SJCRH30 (cell line): ENCODE measurements at places on chromosomes 16 and 17. TPM values are rescaled to one million over a fixed set of nuclear protein-coding genes. Genes with fewer than 3 reads are reported as not detected.

CD300H gene
- not detected in 2 replicates for total RNA-seq

- no peak for DNase-seq
Measured at GRCh38 chr16:86725401-86725800, 147.1 kb downstream of the FOXL1 start.

PTX4 gene
- total RNA-seq: not detected in 2 replicates

- DNase-seq: no peak
Measured at GRCh38 chr16:75092777-75093176, 23.8 kb downstream of the LDHD start.

DNA sequence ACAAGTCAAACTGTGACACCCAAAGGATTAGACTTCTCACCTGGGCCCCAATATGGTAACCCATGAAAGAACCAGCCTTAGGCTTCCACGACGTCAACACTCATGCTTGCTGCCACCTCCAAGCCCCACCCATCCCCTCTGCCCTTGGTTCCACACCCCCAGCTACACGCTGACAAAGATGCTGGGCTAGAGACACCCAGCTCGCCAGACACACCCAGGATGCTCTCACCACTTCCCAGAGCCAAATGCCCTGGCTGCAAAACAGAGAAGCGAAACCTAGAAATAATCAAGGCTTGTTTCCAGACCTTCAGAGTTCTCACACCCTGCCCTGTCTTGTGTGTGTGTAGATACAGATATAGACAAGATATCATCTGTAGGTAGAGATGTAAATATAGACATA is 26.0 kb upstream of the ADCY9 start:
- no peak for DNase-seq

DNA sequence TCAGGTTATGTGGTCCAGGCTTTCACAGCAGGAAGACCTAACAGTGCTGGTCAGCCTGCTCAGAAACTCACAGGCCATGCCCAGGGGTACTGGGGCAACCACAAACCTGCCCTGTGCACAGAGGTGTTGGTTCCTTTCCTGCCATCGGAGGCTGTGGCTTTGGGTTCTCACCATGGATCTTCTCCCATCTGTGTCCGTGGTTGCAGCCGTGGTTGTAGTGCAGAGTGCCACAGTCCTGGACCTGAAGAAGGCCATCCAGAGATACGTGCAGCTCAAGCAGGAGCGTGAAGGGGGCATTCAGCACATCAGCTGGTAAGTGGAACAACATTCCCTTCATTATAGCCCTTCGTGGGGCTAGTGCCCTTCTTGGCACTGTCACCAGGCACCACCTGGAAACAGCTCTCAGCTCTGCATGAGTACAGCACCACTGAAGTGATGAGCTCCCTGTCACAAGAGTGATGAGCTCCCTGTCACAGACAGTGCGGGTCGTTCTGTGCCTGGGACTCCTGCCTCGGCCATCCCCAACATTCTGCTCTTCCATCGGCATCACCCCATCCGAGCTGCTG is 2.0 kb downstream of the SNRNP25 start:
- no peak for DNase-seq

- DNase-seq: peak; percentile 8
Measured at GRCh38 chr16:20181416-20181815, 107.7 kb upstream of the GPR139 start.

GRCh38 chr16:87877942-87878507 is 8.7 kb upstream of the SLC7A5 start:
- no peak for DNase-seq

DNA sequence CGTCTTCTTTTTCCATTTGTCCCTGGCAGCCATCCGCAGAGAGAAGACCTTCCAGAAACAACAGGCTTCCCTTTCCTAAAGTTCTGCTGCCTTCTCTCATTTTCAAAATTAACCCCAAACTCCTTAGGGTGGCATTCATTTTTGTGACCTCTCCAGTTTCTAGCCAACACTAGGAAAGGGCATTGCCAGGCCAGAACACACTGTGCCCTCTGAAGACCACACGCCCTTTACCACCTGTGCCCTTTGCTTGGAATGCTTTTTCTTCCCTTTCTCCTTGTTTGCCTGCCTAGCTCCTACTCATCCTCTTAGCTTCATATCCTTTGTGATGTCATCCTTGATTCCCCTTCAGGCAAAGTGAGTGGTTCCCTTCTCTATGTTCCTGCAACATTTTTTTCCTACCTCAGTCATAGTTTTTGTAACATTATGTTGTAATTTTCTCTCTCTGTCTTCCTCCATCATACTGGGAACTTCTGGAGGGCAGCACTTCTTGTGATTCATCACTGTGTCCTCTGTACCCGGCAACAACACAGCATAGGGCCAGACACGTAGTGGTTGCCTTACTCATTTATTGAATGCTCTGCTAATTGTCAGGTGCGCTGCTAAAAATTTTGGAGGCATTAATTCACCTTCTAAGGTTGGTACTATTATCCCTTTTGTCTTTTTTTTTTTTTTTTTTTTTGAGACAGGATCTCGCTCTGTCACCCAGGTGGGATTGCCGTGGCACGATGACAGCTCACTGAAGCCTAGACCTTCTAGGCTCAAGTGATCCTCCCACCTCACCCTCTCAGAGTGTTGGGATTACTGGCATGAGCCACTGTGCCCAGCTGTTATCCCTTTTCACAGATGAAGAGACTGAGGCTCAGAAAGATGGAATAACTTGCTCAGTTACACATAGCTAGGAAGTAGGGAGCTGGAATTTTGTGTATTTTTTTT is 1.0 kb downstream of the KAT8 start:
- no peak for DNase-seq

SCNN1G gene
- not detected in 2 replicates for total RNA-seq

- DNase-seq: no peak
Measured at GRCh38 chr17:69067274-69068047, 6.7 kb upstream of the ABCA9 start.

DNA sequence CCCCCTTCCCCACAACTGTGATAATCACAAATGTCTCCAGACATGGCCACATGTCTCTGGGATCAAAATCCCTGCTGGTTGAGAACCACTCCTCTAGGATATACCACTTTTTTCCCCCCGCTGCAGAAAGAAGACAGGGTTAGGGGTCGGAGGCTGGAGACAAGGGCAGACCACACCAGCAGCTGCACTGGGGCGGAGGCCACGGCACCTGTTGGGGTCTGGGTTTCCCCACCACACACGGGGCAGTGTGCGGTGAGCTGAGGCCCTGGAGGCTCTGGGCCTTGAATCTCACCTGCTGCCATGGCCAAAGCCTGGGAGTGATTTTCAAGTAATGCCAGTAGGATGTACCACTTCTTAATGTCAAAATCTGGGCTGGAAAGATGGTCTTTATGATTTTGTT is 320.5 kb downstream of the SNX29 start:
- DNase-seq: peak; percentile 79

GRCh38 chr17:9331279-9332131 is 244.1 kb downstream of the STX8 start:
- no peak for DNase-seq

- DNase-seq: no peak
Measured at GRCh38 chr16:9098377-9099090, 7.1 kb downstream of the HAPSTR1 start.

IRX6 gene
- total RNA-seq: 18.1 and 18.6 TPM in 2 replicates

- no peak for DNase-seq
Measured at GRCh38 chr16:77869997-77870813, 81.8 kb downstream of the VAT1L start.

DNA sequence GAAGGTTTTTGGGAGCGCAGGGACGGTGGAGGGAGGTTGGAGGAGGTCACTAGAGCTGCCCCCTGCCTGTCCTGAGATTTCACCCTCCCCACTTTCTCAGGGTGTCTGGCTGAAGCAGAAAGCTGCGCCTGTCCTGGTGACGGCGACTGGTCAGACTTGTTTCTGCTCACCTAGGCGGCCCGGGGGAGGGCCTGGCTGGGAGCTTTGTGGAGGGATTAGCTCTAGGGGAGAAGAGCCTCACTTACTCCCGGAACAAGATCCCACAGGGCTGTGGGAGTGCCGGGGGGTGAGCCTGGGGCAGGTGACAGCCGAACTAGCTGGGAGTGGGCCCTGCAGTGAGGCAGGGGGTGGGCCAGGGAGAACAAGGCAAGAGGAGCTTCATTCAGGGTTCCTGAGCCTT is 11.5 kb downstream of the NHERF1 start:
- no peak for DNase-seq

GRCh38 chr17:7717756-7718350 is 309 bp downstream of the DNAH2 start:
- DNase-seq: no peak

PROCA1 gene
- 5.4 and 7.0 TPM in 2 replicates for total RNA-seq

DNA sequence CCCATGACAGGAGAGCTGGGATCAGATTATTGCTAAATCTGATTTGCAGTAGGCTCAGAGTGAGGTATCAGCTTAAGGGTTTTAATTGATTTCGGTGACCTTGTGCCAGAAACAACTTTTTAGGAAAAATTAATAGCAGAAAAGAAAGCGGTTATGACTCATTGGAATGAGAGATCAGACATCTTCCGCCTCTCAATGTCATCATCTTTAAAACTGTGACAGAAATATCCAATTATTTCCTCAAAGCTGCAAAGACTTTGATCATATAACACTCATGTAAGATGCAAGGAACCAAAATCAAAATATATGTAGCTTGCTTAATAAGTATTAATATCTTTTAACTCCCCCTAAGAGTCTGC is 190.1 kb upstream of the FOXF1 start:
- no peak for DNase-seq

DNA sequence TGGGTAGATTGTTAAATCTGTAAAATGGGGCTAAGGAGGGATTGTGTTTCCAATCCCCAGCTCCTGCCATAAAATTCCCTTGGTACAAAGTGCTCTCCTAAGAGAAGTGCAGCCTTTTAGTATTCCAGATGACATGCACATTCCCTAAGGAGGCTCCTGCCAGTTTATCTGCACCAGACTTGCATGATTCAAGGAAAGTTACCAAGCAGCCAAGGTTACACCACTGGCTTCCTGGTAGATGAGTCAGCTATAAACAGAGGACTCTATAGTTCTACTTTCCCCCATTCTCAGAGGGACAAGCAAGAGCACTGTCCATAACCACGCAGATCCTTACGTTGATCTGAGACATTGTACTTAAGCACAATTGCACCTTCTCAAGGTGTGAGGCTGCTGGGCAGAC is 1.9 kb downstream of the CALB2 start:
- DNase-seq: no peak

GRCh38 chr17:78113804-78114785 is 14.5 kb downstream of the TMC6 start:
- DNase-seq: no peak

- peak; percentile 84 for DNase-seq
Measured at GRCh38 chr17:58112970-58113631, 29.9 kb downstream of the DYNLL2 start.

- DNase-seq: no peak
Measured at GRCh38 chr16:87801679-87802259, 36.0 kb upstream of the KLHDC4 start.

SLC38A10 gene
- 97.0 and 99.8 TPM in 2 replicates for total RNA-seq

ZNF174 gene
- 13.1 and 14.5 TPM in 2 replicates for total RNA-seq

- DNase-seq: no peak
Measured at GRCh38 chr17:77297693-77298666, 157.2 kb downstream of the SEC14L1 start.

DNA sequence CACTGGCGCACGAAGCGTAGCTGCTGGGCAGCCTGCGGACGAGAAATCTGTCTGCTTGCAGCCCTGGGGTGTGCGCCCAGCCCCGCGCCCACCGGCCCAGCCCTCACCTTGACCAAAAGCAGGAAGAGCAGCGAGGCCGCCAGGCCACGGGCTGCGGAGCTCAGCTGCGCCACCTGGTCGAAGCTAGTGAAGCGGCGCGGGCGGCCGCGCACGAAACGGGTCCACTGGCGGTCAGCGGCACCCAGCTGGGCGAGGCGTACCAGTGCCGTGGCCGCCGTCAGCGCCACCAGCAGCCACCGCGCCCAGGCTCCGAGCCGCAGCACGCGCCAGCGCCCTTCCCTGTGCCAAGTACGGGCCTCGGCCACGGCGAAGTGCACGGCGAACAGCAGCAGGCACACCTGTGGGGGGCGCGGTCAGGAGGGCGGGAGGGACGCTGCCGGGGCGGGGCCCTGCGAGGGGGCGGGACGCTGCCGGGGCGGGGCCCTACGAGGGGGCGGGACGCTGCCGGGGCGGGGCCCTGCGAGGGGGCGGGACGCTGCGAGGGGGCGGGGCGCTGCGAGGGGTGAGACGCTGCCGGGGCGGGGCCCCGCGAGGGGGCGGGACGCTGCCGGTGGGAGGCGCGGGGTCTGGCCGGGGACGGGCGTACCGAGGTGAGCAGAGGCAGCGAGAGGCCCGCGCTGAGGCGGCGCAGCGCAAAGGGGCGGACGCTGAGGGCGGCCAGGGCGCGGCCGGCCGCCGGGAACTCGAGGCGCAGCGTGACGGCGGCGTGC is 43.2 kb downstream of the TSC2 start:
- no peak for DNase-seq

KRTAP4-6 gene
- total RNA-seq: not detected in 2 replicates

DNA sequence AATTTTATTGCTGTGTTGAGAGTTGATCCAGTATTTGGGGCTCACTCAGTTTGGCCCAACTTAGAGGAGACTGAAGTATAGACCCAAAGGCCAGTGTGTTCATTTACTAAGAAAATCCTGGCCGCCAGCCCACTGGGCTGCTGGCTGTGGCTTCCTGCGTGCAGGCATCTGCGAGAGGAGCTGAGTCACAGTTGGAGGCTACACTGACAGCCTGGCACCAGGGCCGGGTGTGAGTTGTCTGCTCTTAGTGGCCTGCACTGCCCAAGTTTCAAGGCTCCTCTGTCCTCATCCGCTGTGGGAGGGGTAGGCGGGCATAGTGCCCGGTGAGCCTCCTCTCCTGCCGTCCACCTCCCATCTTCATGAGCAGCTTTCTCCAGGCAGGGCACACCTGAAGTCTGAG is 54.2 kb downstream of the PLD6 start:
- DNase-seq: no peak

VASN gene
- total RNA-seq: 0.18 and 0.28 TPM in 2 replicates

TMC8 gene
- 0.28 and 0.30 TPM in 2 replicates for total RNA-seq
